ENCODE measurements at places on chromosomes 3 and 15.

- no peak for DNase-seq
Measured at GRCh38 chr15:99174567-99175395, 69.9 kb downstream of the SYNM start.

DNA sequence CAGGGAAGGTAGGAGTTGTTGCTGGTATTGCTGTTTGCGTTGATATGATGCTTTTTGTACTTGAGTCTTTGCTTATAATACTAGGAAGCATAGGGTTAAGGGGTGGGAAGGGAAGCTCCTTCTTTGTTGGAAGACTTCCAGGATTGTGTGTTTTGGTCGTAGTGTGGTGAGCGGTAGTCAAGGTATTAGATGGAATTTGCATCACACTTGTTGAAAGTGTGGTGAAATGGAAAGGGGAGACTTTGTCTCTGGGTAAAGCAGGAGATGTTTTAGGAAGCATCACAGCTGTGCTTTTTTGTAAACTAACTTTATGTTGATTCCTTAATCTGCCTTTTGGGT, 14.9 kb downstream of the IGSF10 start:
- DNase-seq: no peak

GRCh38 chr3:88480822-88481221, 331.1 kb downstream of the C3orf38 start:
- no peak for DNase-seq

GRCh38 chr3:143810953-143811265, 37.4 kb downstream of the SLC9A9 start:
- no peak for DNase-seq

- no peak for DNase-seq
Measured at GRCh38 chr3:187040516-187041361, 98.6 kb downstream of the RPL39L start.

DNA sequence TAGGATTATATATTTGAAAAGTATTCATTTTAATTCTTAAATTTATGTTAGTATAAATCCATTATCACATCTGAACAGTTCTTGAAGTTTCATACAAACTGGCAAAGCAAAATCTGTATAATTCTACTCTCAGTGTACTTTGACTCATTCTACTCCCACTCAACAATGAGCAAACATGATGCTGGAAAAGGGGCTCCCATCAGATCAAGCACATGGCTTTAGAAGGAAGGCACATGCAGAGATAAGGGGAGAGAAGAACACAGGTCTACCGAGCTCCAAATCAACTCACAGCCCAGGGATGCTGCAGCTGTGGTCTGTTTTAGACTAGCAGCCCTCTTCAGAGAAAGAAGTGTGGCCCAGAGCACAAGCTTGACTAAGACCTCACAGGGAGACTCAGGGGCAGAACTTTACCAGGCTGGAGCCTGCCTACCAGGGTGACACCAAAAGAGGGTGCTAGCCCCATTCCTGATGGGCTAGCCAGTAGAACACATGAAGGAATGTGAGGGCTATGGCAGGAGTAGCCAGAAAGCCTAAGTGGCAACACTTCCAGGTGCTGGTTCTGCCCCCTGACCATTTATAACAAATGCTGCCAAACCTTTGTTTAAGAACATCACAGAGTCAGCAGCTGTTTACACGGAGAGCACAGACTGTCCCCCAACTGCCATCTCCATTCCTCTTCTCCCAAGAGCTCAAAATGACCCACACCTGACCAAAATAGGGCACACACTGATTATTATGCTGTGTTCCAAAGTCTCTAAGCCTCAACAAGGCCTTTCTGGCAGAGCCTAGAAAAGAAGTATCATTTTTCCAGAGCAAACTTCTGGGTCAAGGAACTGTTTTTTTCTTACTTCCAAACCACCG, 19.5 kb downstream of the SEC22C start:
- no peak for DNase-seq

- DNase-seq: no peak
Measured at GRCh38 chr3:11371747-11372146, 99.5 kb downstream of the ATG7 start.

DNA sequence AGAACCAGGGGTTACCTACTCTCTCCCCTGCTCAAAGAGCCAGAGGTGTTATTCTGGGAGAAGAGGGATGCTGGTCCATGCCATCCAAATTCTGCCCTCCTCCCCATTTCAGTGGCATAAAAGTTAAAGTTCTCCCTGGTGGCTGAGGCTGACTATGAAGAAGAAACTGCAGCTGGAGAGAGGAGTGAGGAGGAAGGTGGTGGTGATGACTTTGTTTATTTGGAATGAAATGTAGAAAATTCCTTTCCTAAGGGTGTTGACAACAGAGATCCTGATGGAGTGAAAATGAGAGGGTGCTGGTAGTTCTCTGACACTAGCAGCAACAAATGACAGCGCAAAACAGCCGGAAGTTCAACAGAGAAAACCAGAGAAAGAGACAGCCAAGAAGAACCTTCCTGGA, 100.4 kb downstream of the PCCB start:
- DNase-seq: no peak

- DNase-seq: no peak
Measured at GRCh38 chr3:29936766-29937165, 655.9 kb downstream of the RBMS3 start.

GRCh38 chr3:57221883-57222282, 5.6 kb upstream of the APPL1 start:
- DNase-seq: no peak

- DNase-seq: no peak
Measured at GRCh38 chr3:61704807-61705206, 143.4 kb downstream of the PTPRG start.

DNA sequence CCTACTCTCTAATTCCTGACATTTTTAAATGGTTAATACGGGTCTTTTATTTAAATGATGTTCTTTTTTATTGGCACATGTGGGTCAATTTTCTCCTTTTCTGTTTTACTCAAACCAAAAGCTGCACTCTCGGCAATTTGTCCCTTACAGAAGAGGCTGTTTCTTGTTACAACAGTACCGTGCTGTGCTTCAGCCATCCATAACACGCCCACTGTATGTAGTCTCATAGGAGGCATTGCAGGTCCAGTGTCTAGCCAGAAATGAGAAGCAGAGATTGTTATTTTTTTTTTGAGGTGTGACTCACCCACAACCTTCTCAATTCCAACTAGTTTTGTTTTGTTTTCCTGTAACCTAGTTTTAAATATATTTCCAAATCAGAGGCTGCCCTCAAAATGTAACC, 164.6 kb downstream of the GMNC start:
- no peak for DNase-seq

DNA sequence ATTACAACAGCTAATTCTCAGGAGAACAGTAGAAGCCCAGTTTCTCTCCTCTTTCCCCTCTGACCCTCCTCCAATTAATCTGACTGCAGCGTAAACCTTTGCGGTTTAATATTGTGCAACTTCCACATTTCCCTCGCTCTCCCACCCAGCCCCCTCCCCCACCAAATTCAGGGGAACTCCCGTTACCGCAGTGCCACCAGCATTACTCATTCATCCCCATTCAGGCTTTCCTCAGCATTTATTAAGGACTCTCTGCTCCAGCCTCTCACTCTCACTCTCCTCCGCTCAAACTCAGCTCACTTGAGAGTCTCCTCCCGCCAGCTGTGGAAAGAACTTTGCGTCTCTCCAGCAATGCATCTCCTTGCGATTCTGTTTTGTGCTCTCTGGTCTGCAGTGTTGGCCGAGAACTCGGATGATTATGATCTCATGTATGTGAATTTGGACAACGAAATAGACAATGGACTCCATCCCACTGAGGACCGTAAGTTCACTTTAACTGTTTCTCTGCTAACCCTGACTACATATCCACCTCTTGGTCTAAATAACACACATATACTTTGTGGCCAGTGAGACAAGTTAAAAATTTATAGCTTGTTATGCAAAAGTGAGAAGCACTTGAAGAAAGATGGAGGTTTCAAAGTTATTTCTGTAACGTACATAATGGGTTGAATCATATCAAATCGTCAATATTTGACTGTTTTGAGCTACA, at the start of gene PTX3:
PTX3 (plus strand) TSS at position 268 of the 709 bp plus-strand sequence; CDS start at position 352, 84 bp downstream.
- DNase-seq: peak; percentile 86

DNA sequence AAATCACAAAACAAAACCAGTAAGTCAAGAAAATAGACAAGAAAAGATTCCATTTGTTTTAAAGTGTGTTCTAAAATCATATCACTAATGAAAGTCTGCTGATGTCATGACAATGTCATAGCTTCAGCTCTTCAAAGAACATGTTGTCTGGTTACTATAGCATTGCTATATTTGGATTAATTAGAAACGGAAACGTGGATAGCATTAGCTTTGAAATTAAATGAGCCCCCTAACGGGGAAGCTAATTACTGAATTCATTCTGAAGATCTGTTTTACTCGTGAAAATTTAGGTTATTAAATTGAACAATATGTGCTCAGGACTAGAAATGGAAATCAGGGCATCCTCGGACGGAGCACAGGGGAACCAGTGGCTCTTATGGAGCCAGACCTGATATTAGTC, 316.7 kb upstream of the AGTR1 start:
- DNase-seq: no peak

DNA sequence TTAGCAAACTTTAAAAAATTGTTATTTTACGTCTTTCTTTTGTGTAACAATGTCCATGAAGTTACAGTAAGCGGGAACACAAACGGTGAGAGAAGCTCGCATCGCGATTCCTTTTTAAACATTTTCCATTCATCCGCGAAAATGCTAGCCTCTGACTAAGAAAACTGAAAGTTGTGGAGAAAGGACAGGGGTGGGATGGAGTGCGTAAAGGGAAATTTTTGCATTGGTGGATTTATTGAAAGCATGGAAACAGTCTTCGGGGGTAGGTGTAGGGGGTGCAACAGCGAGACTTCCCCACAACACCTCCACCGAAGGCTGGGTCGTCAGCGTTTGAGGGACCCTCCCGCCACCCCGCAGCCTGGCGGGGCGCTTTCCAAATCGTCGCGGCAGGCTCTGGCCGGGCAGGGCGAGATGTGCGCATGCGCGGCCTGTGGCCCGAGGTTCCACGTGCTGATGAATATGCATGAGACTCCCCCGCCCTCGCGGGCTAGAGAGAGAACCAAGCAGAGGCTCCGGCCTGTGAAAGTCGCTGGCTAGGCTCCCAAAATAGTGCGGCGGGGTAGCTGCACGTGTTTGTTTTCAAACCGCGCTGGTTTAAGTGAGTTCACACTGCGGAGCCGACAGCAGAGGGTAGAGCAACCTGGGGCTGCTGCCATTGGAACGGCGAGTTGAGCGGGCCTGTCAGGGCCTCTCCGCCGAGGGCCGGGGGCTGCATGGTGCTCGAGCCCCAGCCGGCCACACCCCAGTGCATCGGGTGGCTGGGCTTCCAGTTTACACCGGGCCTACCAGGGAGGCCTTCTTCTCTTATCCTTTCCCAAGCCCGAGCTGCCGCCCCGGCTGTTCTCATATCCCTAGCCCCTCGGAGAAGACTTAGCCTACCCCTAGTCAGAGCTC, 9.9 kb downstream of the ZIC1 start:
- no peak for DNase-seq
